ENCODE measurements at places on chromosomes 3 and 15. TPM values are rescaled to one million over a fixed set of nuclear protein-coding genes. Genes with fewer than 3 reads are reported as not detected.

GRCh38 chr3:30084971-30085403 lies 521.4 kb upstream of the TGFBR2 start:
- H3K27me3 ChIP-seq = no peaks in the 10 kb centered on the region
- H3K4me1 ChIP-seq = no peaks in the 10 kb centered on the region
- no peak overlapping the region for H3K4me3 ChIP-seq
- no peaks in the 10 kb centered on the region for H3K36me3 ChIP-seq
- H3K27ac ChIP-seq = no peak overlapping the region

- H3K27me3 ChIP-seq = no peaks in the 10 kb centered on the region
- H3K36me3 ChIP-seq = no peaks in the 10 kb centered on the region
- DNase-seq = no peak
- H3K27ac ChIP-seq = no peak overlapping the region
Observed at GRCh38 chr15:81777546-81777945, 268.3 kb downstream of the MEX3B start.

- H3K4me1 ChIP-seq = no peaks in the 10 kb centered on the region
- no peaks in the 10 kb centered on the region for H3K36me3 ChIP-seq
- no peaks in the 10 kb centered on the region for H3K27me3 ChIP-seq
- no peak overlapping the region for H3K4me3 ChIP-seq
- no peak overlapping the region for H3K27ac ChIP-seq
Observed at GRCh38 chr3:187212196-187212545, 14.9 kb downstream of the RTP1 start.

- H3K4me1 ChIP-seq = peaks cover 6% of the 10 kb centered on the region
- H3K36me3 ChIP-seq = no peaks in the 10 kb centered on the region
Observed at GRCh38 chr3:106206146-106206545, 337.3 kb upstream of the CBLB start.

GRCh38 chr3:5456199-5456598 lies 268.7 kb downstream of the EDEM1 start:
- no peaks in the 10 kb centered on the region for H3K27me3 ChIP-seq
- H3K27ac ChIP-seq = no peak overlapping the region
- no peaks in the 10 kb centered on the region for H3K4me1 ChIP-seq
- H3K36me3 ChIP-seq = no peaks in the 10 kb centered on the region

The TNNC1 gene
- 5.5 TPM for total RNA-seq

DNA sequence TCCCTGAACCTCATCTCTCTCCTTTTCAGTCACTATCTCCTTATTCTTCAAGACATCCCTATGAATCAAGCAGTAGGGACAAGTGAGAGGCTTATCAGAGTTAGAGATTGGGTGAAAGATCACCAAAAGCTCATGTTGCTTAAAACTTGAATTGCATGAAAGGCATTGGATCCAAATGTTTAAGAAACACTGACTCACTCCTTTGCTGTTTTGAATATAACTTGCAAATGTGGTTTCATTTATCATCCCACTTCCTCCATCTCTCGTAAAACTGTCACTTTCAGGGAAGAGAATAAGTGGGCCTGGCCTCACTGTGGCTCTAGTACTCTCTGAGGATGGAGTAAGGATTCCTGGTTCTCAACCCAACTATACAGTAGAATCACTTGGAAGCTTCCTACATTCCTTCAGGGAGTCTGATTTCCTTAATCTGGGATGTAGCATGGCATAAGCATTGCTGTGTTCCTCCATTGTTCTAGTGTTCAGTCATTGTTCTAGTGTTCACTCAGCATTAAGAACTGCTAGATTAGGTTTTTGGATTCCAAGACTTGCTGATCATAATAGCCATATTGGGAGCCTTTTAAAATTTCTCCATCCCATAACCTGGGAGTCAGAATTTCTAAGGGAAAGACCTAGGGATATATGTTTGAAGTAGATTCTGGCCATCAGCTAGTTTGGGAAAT lies 171.8 kb downstream of the TMEM108 start:
- no peak overlapping the region for H3K27ac ChIP-seq
- DNase-seq = no peak
- H3K27me3 ChIP-seq = no peaks in the 10 kb centered on the region
- H3K36me3 ChIP-seq = no peaks in the 10 kb centered on the region
- no peak overlapping the region for H3K4me3 ChIP-seq

DNA sequence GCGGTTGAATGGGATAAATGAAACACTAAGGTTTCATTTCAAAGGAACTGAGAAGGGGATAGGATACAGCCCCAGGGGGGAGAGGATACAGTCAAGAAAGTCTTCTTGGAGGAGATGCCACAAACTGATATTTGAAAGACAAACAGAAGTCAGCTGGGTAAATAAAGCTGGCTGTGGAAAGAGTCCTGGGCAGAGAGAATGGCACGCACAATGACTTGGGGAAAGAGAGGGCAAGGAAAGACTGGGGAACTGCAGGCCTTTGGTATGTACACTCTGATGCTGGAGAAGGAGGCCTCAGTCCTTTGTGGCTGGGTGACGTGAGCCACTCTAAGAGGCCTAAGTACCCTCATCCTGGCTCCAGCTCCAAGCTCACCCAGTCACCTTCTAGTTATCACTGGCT lies 45.2 kb upstream of the LMCD1 start:
- no peaks in the 10 kb centered on the region for H3K36me3 ChIP-seq
- no peaks in the 10 kb centered on the region for H3K4me1 ChIP-seq
- no peak for DNase-seq
- no peak overlapping the region for H3K4me3 ChIP-seq

Measured in thymus (tissue), 14 donors.